Vagina (tissue), 2 donors: ENCODE measurements at places on chromosomes 6 and 20. TPM values are rescaled to one million over a fixed set of nuclear protein-coding genes. Genes with fewer than 3 reads are reported as not detected.

Gene TMEM242
- total RNA-seq: 6.1 TPM

Gene TSPYL1
- 41.0 TPM for total RNA-seq

GRCh38 chr6:81996414-81996813 lies 243.9 kb upstream of the TENT5A start:
- H3K4me1 ChIP-seq: no peaks in the 10 kb centered on the region
- H3K36me3 ChIP-seq: no peaks in the 10 kb centered on the region
- H3K27ac ChIP-seq: peak overlapping the region; percentile 10
- no peaks in the 10 kb centered on the region for H3K27me3 ChIP-seq
- no peak for DNase-seq

Gene GNAS-AS1
- not detected for total RNA-seq

Gene CAGE1
- total RNA-seq: not detected
